ENCODE measurements at places on chromosomes 6 and 20.

DNA sequence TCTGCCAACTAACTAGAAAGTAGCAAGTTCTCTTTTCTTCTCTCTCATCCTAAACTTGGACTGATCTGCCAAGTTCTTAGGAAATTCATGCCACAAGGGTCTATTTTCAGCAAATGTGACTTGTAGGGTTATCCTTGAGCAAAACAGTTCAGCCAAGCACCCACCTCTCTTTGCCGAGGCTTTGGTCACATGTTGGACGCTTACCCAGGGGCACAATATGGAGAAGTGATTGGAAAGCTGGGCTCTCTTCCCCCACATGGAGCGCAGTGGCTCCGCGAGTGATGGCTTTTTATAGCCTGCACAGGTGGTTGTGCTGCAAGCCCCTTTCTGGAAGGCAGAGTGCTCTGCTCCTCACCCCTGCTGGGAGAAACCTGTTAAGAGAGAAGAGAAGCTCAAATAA is 47.7 kb upstream of the FNDC1 start:
- no peak for DNase-seq

DNA sequence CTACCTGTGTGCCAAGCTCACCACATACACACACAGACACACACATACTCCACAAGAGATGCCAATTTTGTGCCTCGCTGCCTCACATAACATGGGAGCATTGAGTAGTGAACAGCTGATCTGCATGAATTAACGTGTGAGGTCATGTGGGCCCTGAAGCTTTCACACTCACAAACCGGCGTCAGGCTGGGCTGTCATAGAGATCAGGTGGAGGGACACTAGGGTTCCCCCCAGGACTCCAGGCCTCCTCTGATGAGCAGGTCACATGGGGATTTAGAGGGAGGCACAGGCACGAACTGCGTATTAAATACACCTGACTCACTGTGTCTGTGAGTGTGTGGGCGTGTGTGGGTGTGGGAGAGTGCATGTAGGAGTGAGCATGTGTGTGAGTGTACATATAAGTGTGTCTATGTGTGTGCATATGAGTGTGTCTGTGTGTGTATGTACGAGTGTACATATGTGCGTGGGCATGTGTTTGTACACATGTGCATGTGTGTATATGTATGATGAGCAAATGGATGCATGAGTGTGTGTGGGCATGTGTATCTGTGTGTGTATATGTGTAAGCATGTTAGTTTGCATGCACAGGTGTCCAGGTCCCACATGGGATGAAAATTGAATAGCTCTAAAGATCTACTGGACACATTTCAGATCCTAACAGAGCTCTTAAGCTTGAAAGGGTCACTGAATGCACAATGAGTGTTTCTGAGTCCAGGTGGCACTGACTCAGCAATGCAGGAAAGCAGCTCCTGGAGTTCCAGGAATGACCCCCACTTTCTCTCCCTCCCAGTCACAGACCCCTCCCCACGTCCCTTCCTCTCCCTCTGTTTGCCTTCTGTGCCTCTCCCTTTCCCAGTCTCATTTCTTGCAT is 336.6 kb downstream of the PREX1 start:
- DNase-seq: peak; percentile 60

GRCh38 chr6:127120023-127120786 is 1.7 kb downstream of the RSPO3 start:
- no peak for DNase-seq

DNA sequence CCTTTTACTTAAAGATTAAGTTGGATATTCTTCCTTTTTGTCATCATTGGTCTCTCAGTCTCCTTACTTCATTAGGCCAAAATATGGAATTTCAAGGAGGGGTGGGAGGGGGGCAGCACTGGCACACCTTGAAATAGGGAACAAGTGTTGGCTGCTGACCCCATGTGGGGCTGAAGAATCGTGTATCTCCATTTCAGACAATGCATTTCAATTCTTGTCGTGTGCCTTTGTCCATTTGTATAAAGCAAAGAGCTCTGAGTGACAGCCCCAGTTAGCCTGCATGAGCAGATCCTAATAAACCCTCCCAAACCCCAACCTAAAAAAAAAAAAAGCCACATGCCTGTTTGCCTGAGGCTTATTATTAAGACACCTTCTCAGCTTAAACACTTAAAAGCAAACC is 1.0 kb upstream of the TFAP2D start:
- no peak for DNase-seq

DNA sequence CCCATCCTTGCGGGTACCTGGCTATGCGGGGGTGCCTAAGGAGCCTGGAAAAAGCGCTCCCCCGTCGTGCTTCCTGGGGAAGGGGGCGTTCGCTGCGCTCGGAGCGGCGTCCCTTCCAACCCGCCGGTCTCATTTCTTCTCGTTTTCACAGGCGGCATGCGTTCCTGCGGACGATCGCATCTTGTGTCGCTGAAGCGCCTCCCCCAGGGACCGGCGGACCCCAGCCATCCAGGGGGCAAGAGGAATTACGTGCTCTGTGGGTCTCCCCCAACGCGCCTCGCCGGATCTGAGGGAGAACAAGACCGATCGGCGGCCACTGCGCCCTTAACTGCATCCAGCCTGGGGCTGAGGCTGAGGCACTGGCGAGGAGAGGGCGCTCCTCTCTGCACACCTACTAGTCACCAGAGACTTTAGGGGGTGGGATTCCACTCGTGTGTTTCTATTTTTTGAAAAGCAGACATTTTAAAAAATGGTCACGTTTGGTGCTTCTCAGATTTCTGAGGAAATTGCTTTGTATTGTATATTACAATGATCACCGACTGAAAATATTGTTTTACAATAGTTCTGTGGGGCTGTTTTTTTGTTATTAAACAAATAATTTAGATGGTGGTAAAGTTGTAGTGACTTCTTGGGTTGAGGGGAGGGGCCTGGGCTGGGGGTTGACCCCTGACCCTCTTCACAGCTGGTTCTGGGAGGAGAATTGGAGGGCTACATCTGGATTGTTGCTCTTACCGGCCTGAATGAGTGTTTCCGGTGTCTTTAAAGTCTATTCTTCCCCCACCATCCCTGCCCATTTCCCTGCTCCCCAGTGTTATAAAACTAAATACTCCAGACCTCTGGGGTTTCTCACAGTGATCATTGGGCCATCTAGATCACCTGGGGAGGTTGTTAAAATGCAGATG is 1.1 kb downstream of the ID1 start:
- DNase-seq: peak; percentile 90

- DNase-seq: no peak
These were observed 84.9 kb upstream of the CARMIL1 start for GRCh38 chr6:25194172-25194678.

- no peak for DNase-seq
These were observed 39.3 kb downstream of the DACT2 start for GRCh38 chr6:168280020-168280898.

GRCh38 chr20:62761759-62762131 is 34.5 kb upstream of the MRGBP start:
- no peak for DNase-seq

DNA sequence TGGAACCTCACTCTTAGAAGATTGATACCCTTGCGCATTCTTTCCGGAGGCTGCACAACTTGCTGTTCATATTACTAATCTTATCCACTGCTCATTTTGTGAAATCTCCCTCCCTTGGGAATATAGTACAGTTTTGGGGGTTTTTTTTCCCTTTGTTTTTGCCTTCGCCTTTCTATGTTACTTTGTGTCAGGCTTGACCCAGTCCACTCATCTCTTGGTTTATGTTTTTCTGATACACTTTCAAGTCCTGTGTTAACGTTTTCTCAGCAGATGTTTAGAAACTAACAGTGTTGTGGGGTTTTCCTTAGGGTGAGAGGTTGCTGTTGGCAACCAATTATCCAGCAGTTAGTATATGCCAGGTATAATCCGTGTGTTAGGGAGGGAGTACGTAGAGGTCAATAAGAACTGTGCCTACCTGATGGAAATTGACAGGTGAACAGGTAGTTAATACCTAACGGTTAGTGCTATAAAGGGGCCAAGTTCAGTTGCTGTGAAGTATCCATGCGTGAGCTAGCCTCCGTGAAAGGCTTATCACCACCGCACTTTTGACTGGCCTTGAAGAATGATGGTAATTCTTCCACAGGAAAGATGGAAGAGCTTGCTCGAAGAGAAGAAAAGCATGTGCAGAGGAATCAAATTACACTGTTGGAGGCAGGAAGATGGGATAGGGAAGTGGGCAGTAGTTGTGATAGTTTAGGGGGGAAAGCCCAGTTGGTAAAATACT is 1.4 kb downstream of the NFYA start:
- no peak for DNase-seq

- DNase-seq: peak; percentile 73
These were observed 9.8 kb downstream of the NELFCD start for GRCh38 chr20:58990651-58991445.

- peak; percentile 59 for DNase-seq
These were observed 641 bp downstream of the TEAD3 start for GRCh38 chr6:35496036-35496840.

GRCh38 chr6:163356324-163356723 is 58.2 kb upstream of the QKI start:
- DNase-seq: no peak

GRCh38 chr20:6919792-6920468 is 152.4 kb downstream of the BMP2 start:
- DNase-seq: no peak

- DNase-seq: no peak
These were observed 111.8 kb upstream of the SLC35F1 start for GRCh38 chr6:117795234-117795633.

GRCh38 chr6:109736273-109737025 is 45.4 kb downstream of the FIG4 start:
- no peak for DNase-seq

- DNase-seq: no peak
These were observed 67.4 kb downstream of the IGF2R start for GRCh38 chr6:160036331-160036695.

All from RWPE2 (cell line).